ENCODE measurements at places on chromosomes 3 and 15.

DNA sequence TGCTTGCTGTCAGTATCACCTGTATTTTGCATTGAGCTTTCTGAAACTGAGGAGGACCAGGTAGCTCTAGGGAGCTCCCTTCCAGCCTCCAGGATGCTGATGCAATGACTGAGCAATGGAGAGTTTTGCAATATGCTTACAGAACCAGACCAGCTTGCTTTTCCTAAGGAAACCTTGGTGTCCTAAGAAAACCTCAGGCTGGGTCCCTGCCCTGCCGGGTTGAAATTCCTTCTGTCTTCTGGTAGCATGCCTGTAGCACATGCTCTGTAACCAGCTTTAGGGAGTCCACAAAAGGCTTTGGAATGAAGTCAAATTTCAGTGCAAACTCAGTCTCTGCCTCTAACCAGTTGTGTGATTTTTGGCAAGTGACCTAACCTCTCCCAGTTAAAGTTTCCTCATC, 65.8 kb upstream of the GSK3B start:
- DNase-seq, result no peak

DNA sequence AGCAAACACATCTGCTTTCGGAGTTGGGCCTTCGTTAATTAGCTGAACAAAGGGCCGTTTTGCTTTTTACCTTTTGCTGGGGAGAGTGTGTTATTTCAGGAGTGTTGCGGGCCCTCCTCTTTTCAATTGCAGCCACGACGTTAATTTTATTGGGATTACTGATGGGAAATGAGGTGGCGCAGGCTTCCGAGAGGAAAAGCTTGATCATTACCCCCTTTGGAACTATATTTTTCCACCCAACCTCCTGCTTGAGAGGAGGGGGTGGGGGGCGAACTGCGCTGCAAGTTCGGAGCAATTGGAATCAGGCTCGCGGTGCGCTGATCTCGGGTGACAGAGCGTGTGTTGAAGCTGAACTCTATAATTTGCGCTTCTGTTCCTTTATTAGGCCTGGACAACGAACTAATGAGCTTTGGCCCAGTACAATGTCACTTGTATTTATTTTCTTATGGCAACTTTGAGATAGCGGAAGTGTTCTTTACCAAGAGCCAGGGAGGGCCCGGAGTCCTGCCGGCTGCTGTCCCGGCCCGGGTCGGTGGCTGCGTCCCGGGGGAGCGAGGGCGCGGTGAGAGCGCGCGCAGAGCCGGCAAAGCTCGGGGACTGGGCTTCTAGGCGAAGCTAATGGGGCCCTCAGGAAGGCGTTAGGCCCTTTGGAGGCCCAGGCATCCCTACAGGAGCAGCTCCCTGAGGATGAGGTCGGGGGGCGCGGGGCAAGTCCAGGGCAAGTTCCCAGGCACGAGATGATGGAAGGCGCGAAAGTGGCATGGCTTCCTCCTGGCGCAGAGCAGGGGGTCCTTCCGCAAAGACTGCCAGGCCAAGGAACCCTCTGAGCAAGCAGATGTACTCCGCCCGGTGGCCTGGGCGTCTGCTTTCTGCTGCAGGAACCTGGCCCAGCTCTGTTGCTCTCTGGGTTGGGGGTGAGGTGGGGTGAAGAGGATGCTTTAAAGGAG, 12.9 kb downstream of the NR2F2 start:
- no peak for DNase-seq

DNA sequence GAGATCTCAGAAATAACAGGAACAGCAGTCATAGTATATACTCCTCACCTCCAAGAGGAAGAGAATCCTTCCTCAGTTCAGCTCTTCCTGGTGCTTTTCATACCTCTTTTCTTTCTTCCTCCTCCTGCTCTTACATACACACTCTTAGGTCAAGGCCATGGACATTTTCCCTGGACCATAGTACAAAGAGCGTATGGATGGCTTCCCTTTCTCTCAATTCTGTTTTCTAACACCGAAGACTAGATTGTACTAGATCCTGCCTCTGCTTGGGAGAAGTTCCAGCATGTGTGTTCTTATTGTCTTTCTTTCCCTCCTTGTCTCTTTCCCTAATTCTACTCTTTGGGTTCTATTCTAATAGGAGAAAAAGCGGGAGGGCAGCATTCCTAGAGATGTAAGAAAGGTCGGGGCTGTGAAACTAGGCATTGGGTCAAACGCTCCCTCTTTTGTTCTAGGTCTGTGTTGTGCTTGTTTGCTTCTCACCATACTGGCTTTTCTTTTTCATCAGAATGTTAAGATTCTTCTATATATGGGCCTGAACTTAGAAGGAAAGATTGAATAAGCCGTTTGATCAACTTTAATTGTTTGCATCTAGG, 77.4 kb downstream of the VPS8 start:
- no peak for DNase-seq

DNA sequence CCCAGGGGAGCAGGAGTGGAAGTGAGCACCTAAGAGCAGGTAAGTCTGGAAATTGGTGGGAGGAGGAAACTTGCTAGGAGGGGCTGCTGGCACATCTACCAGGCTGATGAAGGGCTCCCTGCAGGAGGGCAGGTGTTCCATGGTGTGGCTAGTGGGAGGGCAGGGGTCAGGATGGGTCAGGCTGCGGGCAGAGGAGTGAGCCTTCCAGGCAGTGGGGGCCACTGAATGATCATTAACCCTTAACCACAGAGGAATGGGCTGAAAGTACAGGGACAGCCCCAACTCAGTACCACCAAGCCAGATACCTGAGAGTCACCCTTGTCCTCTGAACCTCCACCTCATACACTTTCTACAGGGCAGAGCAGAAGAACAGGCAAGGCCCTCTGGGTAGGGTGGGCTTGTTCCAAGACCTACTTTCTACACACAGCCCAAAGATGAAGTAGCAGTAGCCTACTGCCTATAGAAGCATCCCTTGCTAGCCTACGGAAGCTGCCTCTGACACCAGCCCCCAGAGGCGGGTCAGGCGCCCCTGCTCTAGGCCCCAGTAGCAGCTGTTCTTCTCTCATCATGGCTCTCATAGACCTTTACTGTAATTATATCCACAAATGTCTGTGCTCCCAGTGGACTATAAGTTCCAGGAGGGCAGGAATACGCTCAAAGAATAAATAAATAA, 4.6 kb downstream of the RAB6B start:
- no peak for DNase-seq

Data from HepG2 (cell line).